ENCODE measurements at places on chromosomes 1 and 21.

GRCh38 chr1:175179837-175180590 lies 12.6 kb downstream of the KIAA0040 start:
- no peak for DNase-seq

DNA sequence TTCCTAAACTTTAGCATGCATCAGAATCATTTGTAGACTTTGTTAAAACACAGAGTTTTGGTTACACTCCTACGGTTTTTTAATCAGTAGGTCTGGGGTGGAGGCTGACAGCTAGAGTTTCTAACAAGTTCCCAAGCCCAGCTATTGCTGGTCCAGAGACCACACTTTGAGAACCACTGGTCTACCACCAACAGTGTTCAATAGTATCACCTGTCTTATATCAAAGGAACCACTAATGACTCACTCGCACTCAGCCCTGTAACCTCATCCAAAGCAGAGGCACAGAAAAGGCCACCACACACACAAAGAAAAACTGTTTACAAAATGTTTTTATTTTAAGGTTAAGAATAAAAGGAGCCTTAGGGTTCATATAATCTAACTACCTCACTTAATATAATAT lies 68.7 kb downstream of the HIVEP3 start:
- no peak for DNase-seq

DNA sequence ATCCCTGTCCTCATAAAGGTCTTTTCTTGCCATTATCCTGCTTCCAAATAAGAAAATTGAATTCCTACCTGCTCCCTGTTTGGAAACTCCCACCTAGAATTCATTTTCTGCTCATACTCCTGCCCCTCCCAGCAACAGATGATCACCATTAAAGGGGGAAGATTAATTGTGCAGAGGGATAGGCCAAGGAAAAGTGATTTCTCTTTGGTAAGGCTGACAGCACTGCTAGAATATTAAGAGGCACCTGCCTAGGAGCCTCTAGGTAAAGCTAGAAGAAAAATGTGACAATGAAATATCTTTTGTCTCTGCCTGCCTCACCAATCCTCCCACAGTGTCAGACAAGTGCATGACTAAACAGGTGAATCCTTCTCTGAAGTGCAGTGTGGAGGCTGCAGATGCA lies 77.0 kb upstream of the SPATA6 start:
- DNase-seq, result no peak

DNA sequence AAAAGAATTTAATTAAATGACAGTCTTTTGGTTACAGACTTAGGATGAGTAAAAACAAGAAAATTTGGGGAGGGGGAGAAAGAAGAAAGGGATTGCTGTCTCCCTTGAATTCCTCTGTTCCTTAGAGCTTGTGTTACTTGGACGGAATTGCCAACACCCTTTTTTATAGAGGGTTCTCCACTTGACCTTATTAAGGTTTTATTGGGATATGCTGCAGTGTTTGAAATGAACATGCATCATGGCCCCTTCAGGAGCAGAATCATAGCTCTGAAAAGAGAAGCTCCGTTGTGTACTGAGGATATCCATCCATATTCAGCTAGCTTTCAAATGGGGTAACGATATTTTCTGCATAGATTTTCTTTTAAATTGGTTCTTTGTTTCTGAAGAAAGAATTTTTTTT lies 48.2 kb upstream of the DNASE2B start:
- DNase-seq, result no peak

GRCh38 chr1:94863297-94863911 lies 43.2 kb downstream of the SLC44A3 start:
- no peak for DNase-seq

DNA sequence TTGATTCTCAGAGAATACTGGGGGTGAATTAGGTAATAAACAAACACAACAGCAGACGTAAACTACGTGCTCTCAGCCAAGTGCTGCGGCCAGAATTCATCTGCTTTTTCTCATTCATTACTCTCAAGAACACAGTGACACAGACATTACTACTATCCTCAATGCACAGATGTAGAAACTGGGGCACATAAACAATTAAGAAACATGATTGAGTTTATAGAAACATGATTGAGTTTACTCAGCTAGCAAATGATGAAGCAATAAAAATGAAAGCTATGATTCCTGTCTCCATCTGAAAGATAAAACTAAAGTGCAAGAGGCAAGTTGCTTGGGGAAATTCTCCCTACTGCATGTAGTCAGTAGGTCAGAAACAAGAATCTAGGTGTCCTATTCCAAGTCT lies 140.5 kb downstream of the IFI44 start:
- DNase-seq, result no peak

- DNase-seq, result no peak
Observed at GRCh38 chr1:180793451-180793850, 119.2 kb upstream of the KIAA1614 start.

GRCh38 chr21:35989138-35989735 lies 71.1 kb downstream of the SETD4 start:
- DNase-seq, result no peak

GRCh38 chr1:166839600-166840308 lies 479 bp downstream of the POGK start:
- peak; percentile 40 for DNase-seq
